ENCODE measurements at places on chromosomes 6 and 20.

GRCh38 chr6:710601-711571 is 17.9 kb upstream of the EXOC2 start:
- DNase-seq, result peak; percentile 12

DNA sequence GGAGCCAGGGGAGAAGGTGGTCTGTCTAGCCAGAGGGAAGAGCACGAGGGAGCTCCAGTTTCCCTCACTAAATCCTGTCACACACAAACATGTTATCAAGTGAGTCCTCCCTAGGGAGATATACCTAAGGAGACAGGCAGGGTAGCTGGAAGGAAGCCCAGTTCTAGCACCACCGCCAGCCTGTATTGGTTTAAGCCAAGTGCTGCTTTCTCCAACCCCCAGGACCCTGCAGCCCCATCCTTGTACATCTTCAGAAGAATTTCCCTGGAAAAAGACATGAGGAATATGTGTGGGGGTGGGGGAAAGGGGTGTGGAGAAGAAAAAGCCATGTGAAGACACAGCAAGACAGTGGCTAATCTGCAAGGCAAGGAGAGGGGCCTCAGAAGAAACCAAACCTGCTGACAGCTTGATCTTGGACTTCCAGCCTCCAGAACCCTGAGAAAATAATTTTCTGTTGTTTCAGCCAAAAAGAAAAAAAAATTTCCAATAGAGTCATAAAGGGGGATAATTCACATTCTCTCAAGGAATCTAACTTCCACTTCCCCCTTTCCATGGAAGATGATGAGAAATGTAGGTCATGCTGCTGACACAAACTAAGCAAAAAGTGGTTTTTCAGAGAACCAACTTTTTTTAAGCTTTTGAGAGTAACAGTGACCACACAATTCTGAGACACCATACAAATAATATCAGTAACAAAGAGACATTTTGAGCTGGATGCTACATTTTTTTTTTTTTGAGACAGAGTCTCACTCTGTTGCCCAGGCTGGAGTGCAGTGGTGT is 103.2 kb upstream of the PRDM1 start:
- no peak for DNase-seq

DNA sequence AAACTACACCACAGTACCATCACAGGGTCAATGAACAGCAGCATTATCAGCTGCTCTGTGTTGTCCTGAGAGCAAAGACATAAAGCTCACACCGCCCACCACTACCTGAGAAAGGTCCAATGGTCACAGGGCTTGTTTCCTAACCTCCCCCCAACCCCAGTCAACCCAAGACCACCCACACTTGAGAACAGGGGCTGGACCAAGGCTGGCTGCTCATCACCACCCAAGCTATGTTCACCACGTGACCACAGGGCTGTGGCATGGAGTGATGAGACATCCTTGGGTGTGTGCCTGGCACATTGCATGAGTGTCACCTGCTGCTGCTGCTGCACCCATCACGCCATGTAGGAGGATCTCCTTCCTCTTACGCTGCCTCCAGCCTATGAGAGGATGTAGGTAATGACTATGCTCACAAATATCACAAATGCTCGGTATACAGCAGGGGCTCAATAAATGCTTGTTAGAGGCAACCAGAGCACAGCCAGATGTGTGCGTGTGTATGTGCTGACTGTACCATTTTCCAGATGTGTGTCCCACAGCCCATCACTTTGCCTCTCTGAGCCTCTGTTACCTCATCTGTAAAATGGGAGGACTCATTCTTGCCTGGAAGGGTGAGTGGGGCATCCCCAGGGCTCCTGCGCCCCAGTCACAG is 23.3 kb upstream of the SIRPA start:
- DNase-seq, result no peak

DNA sequence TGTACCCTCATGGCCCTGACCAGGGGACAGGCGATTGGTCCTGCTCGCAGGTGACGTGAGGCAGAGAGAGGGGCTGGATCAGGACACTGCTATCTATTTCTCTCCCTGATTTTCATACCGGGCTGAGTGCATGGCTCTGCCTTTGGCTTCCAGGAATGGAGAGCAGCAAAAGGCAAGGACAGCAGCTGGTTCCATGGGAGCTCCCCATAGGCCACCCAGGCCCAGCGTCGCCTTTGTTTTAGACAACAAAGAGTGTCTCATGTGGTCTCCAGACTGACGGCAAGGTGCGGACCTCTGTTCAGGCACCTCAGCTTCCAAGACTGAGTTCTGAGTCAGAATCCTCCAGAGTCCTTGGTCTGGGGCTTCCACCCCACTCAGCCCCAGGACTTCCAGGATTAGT is 123.1 kb downstream of the VEGFA start:
- no peak for DNase-seq

DNA sequence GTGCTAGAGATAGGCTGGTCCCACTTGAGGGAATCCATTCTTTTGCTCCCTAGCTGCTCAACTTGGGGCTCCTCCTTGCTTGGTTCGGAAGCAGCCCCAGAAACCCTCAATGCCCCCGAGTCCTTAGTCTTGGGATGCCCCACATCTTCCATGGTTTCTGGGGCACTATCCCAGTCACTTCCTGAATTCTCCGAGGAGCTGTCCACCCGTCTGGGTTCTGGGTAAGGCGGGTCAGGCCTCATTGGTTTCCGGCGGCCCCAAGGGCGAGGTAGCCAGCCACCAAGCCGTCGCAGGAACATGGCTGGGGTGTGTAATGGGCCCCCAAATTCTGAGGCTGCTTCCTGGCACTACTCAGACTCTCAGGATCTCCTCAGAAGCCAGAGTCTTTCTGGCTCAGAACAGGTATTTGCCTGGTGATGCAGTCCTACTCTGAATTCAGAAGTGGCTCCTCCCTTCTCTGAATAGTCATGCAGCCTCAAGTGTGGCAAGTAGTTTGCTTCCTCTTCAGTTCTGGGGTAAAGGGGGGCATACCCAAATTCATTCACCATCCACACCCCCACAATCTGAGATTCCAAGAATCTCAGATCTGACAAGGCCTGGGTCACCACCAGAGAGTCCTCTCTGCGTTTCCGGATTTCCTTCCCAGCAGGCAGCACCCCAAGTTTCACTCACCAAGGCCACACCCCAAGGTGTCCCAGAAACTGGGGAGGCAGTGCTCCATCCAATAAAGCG is 763 bp downstream of the C6orf47 start:
- no peak for DNase-seq

DNA sequence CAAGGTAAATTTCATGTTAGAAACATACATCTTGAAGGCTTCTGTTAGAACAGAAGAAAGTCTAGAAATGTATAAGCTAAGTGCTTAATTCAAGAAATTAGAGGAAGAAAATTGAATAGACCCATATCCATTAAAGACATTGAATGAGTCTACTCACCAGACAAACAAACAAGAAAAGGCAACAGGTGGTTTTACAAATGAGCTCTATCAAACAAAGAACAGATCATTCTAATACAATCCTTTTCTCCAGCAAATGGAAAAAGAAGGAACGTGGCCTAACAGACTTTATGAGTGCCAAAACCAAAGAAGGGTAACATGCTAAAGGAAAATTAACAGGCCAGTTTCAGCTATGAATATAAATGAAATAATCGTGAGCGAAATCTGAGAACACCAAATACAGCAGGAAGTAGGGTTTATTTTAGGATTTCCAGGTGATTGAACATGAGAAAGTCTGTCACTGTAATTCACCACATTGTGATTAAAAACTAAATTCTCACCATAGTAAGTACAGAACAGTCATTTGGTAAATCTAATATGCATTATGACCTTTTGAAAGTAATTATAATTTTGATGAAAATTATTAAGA is 22.6 kb downstream of the MTHFD1L start:
- DNase-seq, result no peak

DNA sequence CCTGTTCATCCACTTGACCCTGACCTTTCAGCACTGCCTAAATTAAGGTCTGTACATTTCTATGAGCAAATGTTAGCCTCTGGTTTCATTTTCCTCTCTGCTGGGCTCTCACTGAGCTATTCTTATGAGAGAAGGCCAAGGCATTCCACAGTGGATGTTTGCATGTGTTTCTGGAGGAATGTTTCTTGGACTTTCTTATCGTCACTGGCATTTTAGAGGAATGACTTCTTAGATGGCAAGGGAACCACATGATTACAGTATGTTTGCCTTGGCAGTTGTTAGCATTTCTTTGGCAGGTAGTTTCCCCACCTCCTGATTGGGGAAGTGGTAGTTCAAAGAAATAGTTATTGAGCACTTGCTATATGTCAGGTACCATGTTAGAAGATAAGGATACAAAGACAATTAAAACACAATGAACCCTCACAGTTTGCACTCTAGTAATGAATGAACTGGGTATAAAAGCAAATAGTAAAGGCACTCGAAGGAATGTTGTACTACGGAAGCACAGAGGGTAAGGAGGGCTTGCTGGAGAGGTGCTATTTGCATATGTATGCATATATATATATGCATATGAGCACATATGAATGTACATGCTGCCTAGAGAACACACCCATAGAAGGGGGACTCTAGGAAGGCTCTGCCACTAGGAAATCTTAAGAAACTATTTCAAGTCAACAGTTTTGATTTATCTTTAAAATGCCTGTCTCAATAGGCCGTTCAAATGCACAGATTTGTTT is 307.4 kb downstream of the EYA4 start:
- no peak for DNase-seq

- no peak for DNase-seq
Measured at GRCh38 chr6:142740449-142740848, 204.5 kb downstream of the HIVEP2 start.

- no peak for DNase-seq
Measured at GRCh38 chr20:15296422-15296821, 959.0 kb upstream of the FLRT3 start.

DNA sequence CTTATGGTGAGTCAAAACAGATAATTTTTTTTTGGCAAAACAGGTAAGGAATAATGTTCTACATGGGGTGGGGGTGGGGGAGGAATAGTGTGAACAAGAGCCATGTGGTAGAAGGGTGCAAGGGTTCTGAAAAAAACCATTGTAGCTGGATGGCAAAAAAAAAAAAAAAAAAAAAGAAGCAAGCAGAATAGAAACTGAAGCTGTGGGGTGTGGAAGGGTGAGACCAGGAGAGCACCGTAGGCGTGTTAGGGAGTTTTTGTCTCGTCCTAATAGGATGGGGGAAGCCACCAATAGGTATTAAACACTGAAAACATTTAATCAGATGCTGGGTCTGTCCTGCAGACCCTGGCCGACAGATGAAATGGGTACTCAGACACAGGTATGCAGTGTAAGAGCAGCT is 110.1 kb downstream of the ADTRP start:
- no peak for DNase-seq

GRCh38 chr6:111715321-111715720 is 109.6 kb upstream of the TRAF3IP2 start:
- no peak for DNase-seq

DNA sequence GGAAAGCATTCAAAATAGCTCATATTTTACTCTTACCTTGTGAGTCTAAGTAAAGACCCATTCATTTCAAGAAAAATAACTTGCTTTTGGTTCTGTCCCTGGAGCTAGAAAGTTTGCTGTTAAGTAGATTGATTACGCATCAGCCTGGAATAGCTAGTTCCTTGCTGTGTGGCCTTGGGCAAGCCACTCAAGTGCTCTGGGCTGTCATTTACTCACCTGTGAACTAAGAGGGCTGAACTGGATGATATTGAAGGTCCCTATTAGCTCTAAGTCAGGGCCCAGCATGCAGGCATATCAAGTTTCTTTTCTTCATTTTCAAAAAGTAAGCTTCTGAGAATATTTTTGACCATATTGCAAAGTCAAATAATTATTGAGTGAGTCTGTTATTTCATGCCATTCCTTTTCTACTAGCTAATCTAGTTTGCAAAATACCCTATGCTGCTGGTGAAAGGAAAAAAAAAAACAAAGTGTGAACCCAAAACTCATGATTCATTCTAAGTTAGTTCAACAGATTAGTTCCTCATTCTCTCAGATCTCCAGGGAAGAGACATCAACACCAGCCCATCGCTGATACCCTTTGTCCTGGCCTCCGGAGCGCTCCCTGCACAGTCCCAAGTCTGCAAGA is 106.5 kb upstream of the GMDS start:
- DNase-seq, result no peak

DNA sequence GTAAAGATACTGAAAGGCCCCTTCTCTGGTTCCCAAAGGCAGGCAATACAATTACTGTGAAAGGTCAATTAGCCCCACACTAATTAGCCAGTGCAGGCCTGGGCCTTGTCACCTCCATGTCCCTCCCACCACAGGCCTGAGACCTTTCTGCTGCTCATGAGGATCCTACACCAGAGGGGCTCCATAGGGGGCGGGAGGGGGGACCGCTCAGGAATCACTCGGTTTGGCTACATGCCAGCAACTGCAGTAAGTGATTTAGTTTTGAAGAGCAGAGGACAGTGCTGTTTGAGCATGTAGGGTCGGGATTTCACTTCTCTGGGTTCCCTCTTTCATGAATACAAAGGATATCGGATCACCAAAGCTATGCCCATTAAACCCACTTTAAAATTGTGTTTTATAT is 455.6 kb downstream of the PRKN start:
- DNase-seq, result no peak

- DNase-seq, result no peak
Measured at GRCh38 chr20:62344782-62345181, 22.3 kb downstream of the LAMA5 start.

DNA sequence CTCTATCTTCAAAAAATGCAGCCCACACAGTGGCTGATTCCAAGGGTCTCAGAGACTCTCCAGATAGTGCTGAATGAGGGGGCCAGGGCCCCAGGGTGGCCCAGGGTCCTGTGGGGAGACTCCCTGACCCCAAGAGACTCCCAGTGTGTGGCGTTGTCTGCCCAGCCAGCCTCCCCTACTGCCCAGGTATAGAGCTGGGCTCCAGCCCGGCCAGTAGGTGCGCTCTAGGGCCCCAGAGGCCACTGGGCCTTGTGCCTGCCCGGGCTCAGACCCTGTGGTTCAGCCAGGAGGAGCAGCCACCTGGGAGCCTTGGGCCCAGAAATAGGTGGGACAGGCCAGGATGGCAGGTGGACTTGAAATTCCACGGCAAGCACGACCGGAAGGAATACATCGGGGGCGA is 30.3 kb upstream of the GATA5 start:
- DNase-seq, result no peak

DNA sequence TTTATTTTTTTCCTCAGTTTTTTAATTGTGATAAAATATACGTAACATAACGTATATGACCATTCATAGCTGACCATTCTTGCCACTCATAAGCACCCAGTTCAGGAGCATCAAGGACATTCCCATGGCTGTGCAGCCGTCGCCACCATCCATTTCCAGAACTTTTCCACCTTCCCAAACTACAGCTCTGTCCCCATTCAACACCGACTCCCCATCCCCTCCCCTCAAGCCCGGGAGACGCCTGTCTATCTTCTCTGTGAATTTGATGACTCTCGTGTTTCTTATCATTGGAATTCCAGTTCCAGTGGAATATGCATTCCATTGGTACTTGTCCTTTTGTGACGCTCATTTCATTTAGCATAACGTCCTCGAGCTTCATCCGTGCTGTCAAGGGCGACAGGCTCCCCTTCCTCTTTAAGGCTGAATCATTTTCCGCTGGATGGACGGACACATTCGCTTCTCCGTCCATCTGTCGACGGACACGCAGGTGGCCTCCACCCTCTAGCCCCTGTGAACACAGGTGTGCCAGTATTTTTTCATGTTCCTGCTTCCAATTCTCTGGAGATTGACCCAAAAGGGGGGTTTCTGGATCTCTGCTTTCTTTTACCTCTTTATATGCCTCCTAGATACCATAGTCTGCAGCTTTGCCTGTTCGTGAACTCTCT is 88.1 kb downstream of the YTHDF1 start:
- no peak for DNase-seq
